ENCODE measurements at places on chromosomes 2 and 18.

- H3K36me3 ChIP-seq: no peaks in the 10 kb centered on the region
- DNase-seq: no peak
- no peak overlapping the region for H3K4me3 ChIP-seq
- H3K4me1 ChIP-seq: no peaks in the 10 kb centered on the region
- no peaks in the 10 kb centered on the region for H3K27me3 ChIP-seq
- no peak overlapping the region for H3K27ac ChIP-seq
Observed at GRCh38 chr18:69626171-69626570, 225.5 kb downstream of the DOK6 start.

GRCh38 chr2:110866466-110866865, 134.1 kb downstream of the ACOXL start:
- H3K4me1 ChIP-seq: peaks cover 2% of the 10 kb centered on the region

DNA sequence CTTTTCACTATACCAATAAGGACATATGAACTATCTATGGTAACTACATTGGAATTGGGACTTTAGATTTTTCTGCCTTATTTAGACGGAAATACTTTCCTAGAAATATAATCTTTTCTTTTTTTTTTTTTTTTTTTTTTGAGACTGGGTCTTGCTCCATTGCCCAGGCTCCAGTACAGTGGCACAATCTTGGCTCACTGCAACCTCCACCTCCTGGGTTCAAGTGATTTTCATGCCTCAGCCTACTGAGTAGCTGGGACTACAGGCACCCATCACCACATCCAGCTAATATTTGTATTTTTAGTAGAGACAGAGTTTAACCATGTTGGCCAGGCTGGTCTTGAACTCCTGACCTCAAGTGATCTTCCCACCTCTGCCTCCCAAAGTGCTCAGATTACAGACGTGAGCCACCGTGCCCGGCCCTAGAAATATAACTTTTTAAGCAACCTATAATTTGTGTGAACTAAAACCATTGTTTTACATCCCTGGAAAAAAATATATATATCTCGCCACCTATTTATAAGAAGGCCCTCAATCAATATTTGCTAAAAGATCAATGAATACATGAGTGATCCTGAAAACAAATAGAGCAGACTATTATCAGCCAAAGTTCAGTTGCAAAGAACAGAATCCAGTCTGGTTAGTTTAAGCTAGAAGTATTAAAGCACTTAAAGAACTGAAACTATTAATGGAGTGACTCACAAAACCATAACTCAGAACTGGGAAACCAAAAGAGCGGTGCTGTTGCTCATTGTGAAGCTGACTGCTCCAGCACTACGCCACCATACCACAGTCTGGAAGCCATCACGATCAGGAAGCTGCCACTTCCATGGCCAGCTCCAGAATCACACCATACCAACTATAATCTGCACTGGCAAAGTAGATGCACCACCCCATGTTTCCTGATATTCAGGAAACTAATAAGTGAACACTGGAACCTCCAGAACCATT, 8.4 kb upstream of the HNRNPLL start:
- H3K27ac ChIP-seq: no peak overlapping the region
- H3K4me1 ChIP-seq: no peaks in the 10 kb centered on the region
- H3K27me3 ChIP-seq: no peaks in the 10 kb centered on the region
- DNase-seq: no peak
- no peaks in the 10 kb centered on the region for H3K36me3 ChIP-seq
- no peak overlapping the region for H3K4me3 ChIP-seq

DNA sequence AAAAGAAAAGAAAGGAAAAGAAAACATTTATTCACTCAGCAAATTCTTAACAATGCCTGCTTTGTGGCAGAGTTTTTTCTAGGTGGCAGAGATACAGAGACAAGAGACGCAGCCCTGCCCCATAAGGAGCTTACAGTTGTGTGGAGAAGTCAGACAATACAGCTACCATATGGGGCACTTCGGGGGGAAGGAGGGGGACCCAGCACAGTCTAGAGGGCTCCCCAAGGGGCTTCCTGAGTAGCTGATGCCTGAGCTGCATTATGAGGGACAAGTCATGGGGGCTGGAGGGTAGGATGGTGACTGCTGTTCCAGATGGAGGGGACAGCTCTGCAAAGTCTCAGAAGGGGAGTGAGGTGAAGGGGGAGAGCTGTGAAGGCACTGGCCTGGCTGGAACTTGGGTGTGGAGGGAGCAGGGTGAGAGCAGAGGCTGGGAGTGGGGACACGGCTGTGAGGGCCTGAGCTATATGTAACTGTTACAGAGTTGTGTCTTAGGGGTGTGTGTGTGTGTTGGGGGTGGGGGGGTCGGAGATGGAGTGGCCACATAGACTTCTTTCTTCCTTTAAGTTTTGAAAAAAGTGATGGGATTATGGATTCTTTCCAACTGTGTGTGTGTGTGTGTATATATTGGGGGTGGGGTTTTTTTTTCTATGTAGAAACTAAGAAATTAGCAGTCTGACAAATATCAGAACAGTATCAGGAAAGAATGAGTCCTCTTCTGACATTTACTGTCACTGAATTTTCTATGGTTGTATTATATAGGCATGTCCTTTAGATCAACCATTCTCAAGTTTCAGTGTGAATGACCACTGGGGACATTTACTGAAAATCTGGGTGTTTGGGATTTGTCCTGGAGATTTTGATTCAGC, 66.0 kb upstream of the HAAO start:
- H3K4me1 ChIP-seq: peaks cover 3% of the 10 kb centered on the region
- DNase-seq: no peak
- H3K36me3 ChIP-seq: no peaks in the 10 kb centered on the region
- H3K27me3 ChIP-seq: no peaks in the 10 kb centered on the region
- H3K4me3 ChIP-seq: no peak overlapping the region
- no peak overlapping the region for H3K27ac ChIP-seq

DNA sequence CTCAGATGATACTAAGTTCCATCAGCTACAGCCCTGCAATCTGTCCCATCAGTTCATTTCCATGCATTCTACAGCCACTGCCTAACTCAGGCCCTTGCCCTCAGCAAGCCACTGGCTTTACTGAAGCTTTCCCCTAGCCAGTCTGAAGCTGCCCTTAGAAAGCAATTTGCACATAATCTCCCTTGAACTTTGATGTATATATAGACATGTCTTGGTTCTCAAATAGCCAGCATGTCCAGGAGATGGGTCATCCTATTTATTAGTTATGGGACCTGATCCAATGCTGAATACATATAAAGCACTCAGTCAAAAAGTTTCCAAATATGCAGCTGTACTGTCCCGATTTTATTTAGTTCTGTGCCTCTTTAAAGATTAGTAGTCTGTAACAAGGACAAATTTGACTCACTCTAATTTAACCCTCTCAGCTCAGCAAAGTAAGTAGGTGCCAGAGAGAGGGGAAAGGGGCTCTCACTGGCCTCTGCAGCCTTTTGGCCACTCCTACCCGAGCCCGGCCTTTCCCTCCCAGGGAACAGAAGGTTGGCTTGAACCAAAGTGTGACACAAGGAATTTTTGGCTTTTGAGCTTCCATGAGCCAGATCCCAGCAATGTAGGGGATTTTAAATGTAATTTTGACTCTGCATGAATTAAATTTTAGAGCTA, 70.7 kb downstream of the CCDC93 start:
- no peak for DNase-seq

- no peak overlapping the region for H3K27ac ChIP-seq
- no peaks in the 10 kb centered on the region for H3K27me3 ChIP-seq
- H3K4me1 ChIP-seq: no peaks in the 10 kb centered on the region
- no peak for DNase-seq
Observed at GRCh38 chr2:23681356-23682140, 245.4 kb downstream of the ATAD2B start.

DNA sequence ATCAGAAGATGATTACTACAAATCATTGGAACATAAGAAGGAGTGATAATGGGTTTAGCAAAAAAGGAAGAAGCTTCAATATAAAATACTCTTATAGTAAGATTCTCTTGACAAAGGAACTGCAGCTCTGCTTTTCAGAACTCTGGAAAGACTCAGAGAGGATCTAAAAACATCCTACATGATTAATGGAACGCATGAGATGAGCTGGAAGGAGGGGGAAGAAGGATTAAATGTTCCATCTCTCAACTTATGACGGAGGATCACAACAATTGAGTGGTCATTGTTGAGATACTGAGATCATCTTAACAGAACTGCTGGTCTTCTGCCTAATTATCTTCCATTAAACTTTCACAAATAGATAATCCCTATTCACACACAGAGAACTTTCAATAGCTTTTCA, 267.5 kb upstream of the SLC8A1 start:
- H3K27me3 ChIP-seq: no peaks in the 10 kb centered on the region
- no peak overlapping the region for H3K4me3 ChIP-seq
- no peak overlapping the region for H3K27ac ChIP-seq
- H3K36me3 ChIP-seq: no peaks in the 10 kb centered on the region
- no peak for DNase-seq
- H3K4me1 ChIP-seq: no peaks in the 10 kb centered on the region

DNA sequence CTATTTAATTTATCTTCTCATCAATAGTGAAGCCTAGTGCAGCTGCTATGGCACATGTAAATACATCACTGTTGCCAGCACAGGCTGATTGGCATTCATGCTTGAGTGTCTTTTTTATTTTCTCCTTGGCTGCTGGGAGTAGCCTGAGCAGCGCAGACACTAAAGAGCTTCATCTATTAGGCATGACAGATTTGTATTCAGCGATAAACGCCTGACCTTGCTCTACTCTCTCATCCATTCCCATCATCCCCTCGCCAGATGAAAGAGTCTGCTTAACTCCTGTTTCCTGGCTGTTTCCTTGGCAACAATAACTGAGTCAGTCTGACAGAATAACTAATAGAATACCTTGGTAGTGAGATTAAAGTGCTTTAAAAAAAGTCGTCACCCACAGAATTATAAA, 753.6 kb downstream of the DCC start:
- H3K27me3 ChIP-seq: no peaks in the 10 kb centered on the region
- H3K36me3 ChIP-seq: no peaks in the 10 kb centered on the region
- H3K4me1 ChIP-seq: no peaks in the 10 kb centered on the region
- H3K4me3 ChIP-seq: no peak overlapping the region
- no peak for DNase-seq

DNA sequence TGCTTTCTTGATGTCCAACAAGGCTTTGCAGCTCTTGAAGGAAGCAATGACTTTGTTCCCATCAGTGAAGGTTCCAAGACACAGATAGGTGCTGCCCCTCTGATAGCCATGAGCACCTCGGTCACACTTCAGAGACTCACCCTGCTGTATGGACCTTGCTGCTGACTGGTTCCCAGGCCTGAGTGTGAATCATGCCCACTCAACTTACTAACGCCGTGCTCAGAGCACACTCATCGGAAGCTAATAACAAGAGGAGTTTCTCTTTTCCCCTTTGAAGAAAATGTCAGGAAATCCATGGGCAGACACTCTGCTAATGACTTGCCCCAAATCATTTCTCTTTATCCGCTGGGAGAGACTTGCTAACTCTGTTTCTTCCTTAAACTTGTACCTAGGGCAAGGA, 83.8 kb upstream of the ARL4C start:
- H3K27me3 ChIP-seq: no peaks in the 10 kb centered on the region
- H3K4me3 ChIP-seq: no peak overlapping the region
- H3K4me1 ChIP-seq: peaks cover 3% of the 10 kb centered on the region
- no peak for DNase-seq
- H3K36me3 ChIP-seq: no peaks in the 10 kb centered on the region
- no peak overlapping the region for H3K27ac ChIP-seq

DNA sequence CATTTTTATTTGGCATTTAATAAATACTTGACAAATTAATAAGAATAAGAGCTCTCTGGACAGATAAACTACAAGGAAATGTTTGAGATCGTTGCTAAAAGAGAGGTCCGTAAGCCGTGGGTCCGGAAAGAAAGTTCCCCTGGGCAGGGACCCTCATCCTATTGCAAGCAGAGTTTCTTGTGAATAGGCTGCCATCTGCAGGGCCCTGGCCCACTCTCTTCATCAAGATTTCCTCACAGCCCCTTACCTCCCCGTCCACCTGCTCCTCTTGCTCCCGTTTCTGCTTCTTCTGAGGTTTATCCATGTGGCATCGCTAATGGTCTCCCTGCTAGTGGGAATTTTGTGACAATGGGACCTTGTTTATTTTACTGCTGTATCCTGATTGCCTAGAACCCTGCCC, 30.1 kb upstream of the MC5R start:
- H3K27me3 ChIP-seq: no peaks in the 10 kb centered on the region
- H3K27ac ChIP-seq: no peak overlapping the region
- H3K4me3 ChIP-seq: no peak overlapping the region
- H3K4me1 ChIP-seq: peaks cover 2% of the 10 kb centered on the region
- H3K36me3 ChIP-seq: no peaks in the 10 kb centered on the region

DNA sequence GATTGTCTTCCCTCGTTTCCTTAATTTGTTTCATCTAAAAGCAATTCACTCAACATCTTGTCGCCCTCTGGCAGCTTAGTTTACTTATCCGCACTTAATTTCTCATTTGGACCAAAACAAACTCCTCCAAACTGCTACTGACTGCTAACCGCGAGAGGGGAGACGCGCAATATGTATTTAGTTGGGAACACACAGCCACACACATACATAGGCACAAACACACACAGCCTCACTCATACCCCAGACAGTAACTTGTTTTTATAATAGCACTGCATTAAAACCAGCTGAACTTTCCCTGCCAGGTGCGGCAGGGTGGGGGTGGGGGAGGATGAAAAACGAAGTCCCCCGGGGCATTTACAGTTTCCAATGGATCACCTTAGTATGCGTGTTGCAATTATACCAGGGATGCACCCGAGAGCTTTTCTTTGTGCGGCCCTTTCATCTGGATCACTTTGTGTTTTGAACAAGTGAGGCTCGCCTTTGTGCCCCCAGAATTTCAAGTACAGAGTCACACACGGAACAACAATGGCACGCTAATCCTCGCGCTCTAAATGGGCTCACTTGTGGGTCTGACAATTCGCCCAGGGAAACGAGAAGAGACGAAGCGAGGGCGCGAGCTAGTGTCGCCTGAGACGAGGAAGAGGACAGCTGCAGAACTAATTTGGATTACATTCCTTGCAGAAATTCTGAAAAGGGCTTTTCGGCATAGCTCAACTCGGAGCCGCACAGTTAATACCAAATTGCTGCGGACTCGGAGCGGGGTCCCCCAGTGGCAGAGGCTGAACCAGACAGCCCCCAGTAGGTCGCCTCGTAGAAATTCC, 2.4 kb downstream of the ERBB4 start:
- no peak for DNase-seq
- H3K4me1 ChIP-seq: no peaks in the 10 kb centered on the region
- no peak overlapping the region for H3K27ac ChIP-seq
- peak overlapping the region; percentile 30 for H3K4me3 ChIP-seq

DNA sequence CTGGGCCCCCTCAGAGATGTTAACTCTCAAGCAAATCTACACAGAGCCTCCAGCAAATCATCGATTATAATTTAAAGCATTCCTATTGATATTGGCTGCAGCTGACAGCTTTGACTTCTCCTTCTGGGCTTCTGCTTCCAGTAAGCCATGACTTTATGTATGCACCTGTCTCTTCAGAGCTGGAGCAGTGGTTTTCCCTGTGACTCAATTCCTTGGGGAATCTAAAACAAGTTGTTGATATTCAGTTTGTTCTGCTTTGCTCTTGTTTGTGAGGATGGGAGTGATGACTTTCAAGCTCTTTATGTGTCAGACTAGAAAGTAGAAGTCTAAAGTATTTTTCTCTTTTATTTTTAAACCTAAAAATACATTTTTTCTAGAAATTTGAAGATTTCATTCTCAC, 45.1 kb upstream of the TNP1 start:
- H3K36me3 ChIP-seq: no peaks in the 10 kb centered on the region
- no peak overlapping the region for H3K4me3 ChIP-seq
- H3K27ac ChIP-seq: no peak overlapping the region

- no peaks in the 10 kb centered on the region for H3K4me1 ChIP-seq
- H3K27ac ChIP-seq: no peak overlapping the region
- H3K36me3 ChIP-seq: no peaks in the 10 kb centered on the region
- no peaks in the 10 kb centered on the region for H3K27me3 ChIP-seq
Observed at GRCh38 chr2:210199186-210199765, 26.0 kb downstream of the ACADL start.
